ENCODE measurements at places on chromosomes 11 and 22. TPM values are rescaled to one million over a fixed set of nuclear protein-coding genes. Genes with fewer than 3 reads are reported as not detected.
A peak's percentile ranks its signal among the peaks of the same experiment; 100 is the strongest.

- DNase-seq = no peak
Measured at GRCh38 chr11:66985508-66986177, 10.5 kb downstream of the C11orf86 start.

DNA sequence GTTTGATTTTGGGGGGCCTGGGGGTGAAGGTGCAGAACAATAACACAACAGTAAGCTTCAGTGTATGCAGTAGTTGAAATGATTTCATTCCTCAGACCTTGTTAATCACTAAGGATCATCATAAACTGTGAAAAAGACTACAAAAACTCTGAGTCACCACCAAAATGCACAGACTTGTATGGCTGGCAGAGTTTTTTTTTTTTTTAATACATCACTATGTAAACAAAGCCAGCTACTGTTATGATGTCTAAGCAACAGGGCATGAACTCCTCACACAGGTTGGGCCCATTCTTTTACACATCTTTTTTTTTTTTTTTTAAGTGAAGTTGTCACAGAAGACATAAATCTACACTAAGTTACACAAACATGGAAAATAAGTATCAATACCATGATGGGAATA, 311.9 kb downstream of the GUCY1A2 start:
- DNase-seq = peak; percentile 47

- DNase-seq = no peak
Measured at GRCh38 chr11:92894197-92894596, 75.3 kb upstream of the MTNR1B start.

GRCh38 chr11:1534682-1535081, 37.4 kb downstream of the DUSP8 start:
- DNase-seq = no peak

GRCh38 chr11:133425245-133425644, 107.1 kb downstream of the OPCML start:
- no peak for DNase-seq

GRCh38 chr22:50528682-50529415, 963 bp downstream of the TYMP start:
- DNase-seq = peak; percentile 39

- DNase-seq = no peak
Measured at GRCh38 chr11:11641581-11641980, 19.8 kb upstream of the GALNT18 start.

GRCh38 chr22:39434243-39434653, 22.6 kb upstream of the MGAT3 start:
- no peak for DNase-seq

DNA sequence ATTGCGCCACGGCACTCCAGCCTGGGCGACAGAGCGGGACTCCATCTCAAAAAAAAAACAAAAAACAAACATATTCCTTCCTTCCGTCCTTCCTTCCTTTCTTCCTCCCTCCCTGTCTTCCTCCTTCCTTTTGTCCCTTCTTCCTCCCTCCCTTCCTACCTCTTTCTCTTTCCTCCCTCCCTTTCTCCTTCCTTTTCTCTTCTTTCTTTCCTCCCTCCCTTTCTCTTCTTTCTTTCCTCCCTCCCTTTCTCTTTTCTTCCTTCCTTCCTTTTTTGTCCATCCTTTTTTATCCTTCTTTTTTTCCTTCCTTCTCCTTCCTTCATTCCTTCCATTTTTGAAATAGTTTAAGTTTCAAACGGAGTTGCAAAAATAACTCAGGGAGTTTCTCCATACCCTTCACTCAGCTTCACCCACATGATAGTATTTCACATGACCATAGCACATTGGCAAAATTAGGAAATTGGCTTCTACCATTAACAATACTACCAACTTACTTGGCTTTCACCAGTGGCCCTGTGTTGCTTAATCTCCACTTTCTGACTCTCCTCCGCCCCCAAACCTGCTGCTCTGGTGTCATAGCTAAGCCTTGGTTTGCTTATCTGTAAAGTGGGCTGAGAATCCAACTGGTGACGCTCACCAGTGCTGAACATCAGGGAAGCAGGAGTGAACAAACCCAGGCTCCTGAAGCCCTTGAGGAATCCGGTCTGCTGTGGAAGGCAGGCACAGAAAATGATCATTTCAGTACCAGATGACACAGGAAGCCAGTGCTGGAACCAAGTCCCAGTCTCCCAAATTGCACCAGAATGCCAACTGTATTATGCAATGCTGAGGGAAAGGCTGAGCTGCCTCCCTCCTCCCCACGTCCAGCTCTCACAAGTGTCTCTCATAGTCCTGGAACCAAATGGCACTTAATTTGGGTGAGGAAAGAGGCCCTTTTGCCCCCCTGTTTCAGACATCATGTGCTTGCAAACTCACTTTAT, 17.2 kb upstream of the CRYBB3 start:
- DNase-seq = no peak

DNA sequence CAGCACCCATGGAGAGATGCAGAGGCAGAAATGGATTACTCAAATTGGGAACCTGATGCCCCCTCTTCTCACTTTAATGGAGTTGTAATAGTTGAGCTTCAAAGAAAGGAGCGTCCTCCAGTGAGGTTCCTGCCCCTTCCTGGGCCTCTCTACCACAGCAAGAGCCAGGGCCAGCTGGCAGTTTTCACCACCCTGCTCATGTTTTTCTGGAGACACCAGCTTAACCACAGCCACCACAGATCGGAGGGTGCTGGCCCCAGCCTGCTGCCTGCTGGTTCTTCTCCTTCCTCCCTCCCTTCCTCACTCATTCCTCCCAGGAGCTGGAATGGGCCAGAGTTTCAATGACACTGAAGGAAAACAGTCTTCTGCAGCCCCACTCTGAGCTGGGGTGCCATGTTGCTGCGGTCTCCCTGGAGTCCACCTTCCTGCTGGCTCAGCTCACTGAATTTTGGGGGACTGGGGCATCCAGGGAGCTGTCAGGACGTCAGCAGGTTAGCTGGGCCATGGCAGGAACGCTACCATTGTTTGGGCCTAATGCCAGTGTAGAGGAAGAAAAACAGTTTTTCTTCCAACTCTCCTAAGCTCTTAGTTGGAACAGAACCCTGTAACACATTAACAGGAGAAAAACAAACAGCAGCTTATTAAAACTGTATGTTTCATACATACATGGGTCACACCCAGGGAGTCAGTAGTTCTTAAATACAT, 57.7 kb downstream of the TRAF6 start:
- no peak for DNase-seq

GRCh38 chr11:108895579-108896480, 231.0 kb downstream of the DDX10 start:
- no peak for DNase-seq

GRCh38 chr22:30875481-30876215, 92.9 kb downstream of the MORC2 start:
- no peak for DNase-seq

GRCh38 chr11:2774173-2775082, 74.6 kb upstream of the KCNQ1OT1 start:
- DNase-seq = no peak

- DNase-seq = peak; percentile 41
Measured at GRCh38 chr22:40193429-40194421, 16.0 kb downstream of the TNRC6B start.

DNA sequence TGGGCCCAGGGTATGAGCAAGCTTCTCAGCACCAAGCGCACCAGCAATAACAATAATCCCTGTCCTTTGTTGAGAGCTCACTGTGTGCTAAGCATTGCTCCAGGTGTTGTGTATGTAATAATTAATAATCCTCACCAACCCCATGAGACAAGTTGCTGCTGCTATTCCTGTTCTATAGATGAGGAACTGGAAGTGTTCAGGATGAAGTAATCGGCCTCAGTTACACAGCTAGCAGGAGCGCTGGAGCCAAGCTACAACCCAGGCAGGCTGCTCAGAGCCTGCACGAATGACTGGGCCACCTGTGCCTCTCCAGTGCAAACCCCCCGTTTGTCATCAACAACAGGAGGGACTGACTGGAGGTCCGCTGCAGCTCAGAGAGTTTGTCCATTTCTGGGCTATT, 35.2 kb upstream of the CECR2 start:
- DNase-seq = no peak

DNA sequence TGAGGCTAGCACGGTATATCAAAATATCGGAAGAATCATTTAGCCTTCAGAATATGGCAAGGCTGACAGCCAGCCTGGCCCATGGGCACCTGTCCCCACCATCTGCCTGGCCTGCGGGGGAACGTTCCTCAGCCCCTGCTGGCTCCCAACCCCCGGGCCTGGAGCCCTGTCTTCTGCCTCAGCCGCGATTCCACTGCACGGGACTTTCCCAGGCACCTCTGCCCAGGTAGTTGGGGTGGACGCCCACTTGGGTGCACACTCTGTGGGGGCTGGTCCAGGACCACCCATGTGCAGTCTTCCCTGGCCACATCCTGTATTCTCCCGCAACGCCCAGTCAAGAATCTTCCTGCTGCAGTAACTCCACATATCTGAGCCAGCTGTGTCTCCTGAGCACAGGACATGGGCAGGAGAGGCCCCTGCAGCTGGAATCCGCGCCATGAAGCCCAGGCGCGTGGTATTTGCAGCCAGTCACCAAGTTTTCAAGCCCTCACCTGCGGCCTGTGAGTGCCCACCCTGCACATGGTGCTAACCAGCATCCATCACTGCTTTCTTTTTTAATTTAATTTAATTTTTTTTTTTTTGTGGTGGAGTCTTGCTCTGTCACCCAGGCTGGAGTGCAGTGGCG, 77.9 kb downstream of the KCNQ1 start:
- no peak for DNase-seq

- DNase-seq = no peak
Measured at GRCh38 chr11:71934213-71934612, 5.4 kb downstream of the RNF121 start.

DNA sequence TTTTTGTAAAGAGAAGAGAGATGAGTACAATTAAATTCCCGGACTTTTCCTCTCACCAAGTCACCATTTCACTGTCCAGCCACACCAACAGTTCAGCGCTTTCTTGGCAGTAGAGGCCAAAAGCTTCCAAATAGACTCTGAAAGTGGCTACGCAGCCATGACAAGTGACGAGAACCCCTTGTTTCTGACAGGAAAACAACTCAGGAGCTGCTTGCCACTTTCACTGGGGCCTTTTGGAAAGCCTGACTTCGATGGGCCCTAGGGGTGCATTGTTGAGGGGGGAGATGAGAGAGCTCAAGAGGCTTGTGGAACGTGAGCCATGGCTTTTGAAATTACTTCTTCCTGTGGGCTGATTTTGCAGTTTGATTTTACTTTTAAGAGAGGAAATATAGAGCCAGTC, 422.1 kb upstream of the FAT3 start:
- no peak for DNase-seq

GRCh38 chr11:23540101-23540561, 679.9 kb upstream of the CCDC179 start:
- peak; percentile 63 for DNase-seq

DNA sequence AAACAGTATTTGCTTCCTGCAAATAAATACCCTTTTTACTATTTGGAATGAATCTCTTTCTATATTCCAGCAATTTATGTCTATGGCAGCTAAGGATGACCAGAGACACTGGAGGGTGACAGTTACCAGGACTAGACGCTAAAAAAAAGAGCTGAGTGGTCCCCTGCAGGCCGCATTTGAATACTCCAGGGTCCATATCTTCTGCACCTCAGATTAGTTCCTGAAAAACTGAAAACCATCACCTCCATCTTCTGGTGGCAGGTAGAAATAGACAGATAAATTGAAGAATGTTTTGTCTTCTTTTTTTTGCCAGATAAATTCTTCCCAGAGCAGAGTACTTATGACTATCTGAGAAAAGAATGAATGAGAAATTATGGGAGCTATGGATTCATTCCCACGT, 145.6 kb downstream of the CSNK2A3 start:
- no peak for DNase-seq

- peak; percentile 1 for DNase-seq
Measured at GRCh38 chr11:113014262-113015097, 53.3 kb downstream of the NCAM1 start.

DNA sequence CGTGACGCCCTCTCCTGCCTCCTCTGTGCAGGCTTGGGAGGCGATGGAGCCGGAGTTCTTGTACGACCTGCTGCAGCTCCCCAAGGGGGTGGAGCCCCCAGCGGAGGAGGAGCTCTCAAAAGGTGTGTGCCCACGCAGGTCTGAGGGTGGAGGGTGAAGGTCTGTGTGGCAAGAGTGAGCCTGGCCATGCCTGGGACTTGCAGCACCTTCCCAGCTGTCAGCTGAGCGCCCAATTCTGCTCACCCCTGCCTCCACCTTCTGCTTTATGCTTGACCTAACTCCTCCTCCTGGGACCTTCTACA, 2.5 kb downstream of the PARVG start:
- no peak for DNase-seq

- peak; percentile 30 for DNase-seq
Measured at GRCh38 chr11:102345904-102346303, 1.1 kb upstream of the BIRC2 start.

DNA sequence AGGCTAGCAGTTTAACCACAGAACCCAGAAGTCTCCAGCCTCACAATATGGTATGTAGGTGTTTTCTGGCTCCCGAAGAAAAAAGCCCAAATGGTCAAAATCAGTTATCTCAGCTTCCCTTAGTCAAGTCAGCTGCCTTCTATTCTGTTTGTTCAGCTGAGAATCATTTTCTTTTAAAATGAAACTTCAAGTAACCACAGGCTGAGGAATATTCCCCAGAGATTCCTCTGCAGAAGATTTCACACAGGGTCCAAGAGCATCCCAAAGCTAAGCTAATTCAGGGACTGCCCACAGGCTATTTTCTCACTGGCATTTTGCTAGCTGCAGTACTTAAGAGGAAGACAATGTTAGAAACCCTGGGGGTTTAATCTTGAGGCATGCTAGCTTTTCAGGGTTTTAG, 977.0 kb upstream of the CHORDC1 start:
- DNase-seq = no peak

- peak; percentile 55 for DNase-seq
Measured at GRCh38 chr11:66112601-66113499, 42.8 kb downstream of the PACS1 start.

DNA sequence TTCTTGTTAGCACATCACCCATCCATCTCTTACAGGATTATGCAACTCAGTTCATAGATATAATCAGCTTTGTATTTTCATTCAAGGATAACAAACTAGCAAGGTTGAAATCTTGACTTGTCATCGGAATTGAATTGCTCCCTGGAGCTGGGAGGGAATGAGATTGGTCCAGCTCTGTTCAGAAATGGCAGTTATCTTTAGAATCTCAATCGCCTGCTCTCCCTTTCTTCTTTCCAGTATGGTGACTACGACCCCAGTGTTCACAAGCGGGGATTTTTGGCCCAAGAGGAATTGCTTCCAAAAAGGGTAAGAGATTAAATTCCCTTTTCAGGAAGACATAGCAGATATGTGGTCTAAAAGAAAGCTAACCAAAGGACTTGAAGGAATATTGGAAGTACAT, 51.0 kb downstream of the NF2 start:
- DNase-seq = no peak

Gene DNAJB7
- 0.89 TPM for polyA plus RNA-seq

Gene C11orf42
- not detected for polyA plus RNA-seq

Gene P2RY6
- polyA plus RNA-seq = 46.0 TPM

Gene EHF
- polyA plus RNA-seq = 39.4 TPM

Gene PRDX5
- polyA plus RNA-seq = 229 TPM

Gene VSIG2
- not detected for polyA plus RNA-seq

Gene RNF26
- 7.8 TPM for polyA plus RNA-seq

Gene CWF19L2
- polyA plus RNA-seq = 27.0 TPM

Gene RIN1
- polyA plus RNA-seq = 9.6 TPM

Gene HPS4
- 9.8 TPM for polyA plus RNA-seq

Gene SEZ6L
- 0.25 TPM for polyA plus RNA-seq

Gene SCGB1C1
- polyA plus RNA-seq = not detected

All from small intestine (tissue), 16 donors.